ENCODE measurements at places on chromosomes 1 and 21.

GRCh38 chr1:113808450-113809195 lies 3.7 kb downstream of the RSBN1 start:
- DNase-seq, result no peak

GRCh38 chr1:192808163-192808517 lies 699 bp upstream of the RGS2 start:
- no peak for DNase-seq

DNA sequence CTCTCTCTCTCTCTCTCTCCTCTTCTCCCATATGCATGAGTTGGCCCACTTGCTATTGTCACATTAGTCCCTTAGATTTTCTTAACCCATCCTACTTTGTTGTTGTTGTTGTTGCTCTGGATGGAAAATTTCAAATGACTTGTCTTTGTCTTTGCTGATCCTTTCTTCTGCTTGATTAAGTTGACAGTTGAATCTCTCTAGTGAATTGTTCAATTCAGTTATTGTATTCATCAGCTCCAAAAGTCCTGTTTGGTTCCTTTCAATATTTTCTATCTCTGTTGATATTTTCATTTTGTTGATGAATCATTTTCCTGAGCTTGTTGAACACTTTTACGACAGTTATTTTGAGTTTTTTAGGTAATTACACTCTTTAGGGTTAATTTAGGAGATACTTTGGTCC lies 18.8 kb upstream of the SLC35D1 start:
- DNase-seq, result no peak

- peak; percentile 18 for DNase-seq
These were observed 209.7 kb upstream of the VAMP3 start for GRCh38 chr1:7561331-7561921.

DNA sequence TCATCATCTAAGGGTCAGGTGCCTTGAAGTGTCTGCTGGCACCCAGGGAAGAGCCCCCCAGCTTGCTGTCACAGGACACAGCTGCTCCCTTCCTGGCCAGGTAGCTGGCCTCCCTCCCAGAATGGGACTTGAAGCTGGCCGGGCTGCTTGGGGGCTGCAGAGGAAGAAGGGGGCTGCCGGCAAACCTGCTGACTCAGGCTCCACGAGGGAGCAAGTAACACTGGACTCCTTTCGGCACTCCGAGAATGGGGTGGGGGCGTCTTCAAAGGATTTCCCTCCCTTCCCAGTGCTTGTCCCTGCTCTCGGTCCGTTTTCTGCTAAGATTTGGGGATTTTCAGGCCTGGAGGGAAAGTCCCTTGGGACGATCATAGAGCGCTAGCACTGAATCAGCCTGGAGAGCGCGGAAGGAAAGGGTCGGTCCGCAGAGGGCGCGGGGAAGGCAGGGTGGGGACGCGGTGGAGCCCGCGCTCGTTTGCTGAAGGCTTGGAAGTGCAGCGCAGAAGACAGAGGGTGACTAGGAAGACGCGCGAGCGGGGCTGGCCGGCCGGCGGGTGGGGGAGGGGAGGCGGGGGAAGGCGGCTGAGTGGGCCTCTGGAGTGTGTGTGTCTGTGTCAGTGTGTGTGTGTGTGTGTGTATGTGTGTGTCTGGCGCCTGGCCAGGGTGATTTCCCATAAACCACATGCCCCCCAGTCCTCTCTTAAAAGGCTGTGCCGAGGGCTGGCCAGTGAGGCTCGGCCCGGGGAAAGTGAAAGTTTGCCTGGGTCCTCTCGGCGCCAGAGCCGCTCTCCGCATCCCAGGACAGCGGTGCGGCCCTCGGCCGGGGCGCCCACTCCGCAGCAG lies at the start of gene CSF1:
TSS of gene CSF1 (plus strand) at position 727 of the 840 bp plus-strand sequence. CDS start 175 bp downstream, outside the sequence.
- DNase-seq, result peak; percentile 70

- DNase-seq, result no peak
These were observed 21.1 kb upstream of the PDE9A start for GRCh38 chr21:42632336-42632751.

GRCh38 chr1:65844296-65844695 lies 51.6 kb downstream of the PDE4B start:
- DNase-seq, result no peak

GRCh38 chr1:218587900-218588299 lies 242.8 kb downstream of the TGFB2 start:
- DNase-seq, result no peak

GRCh38 chr21:29148530-29148929 lies 18.1 kb downstream of the MAP3K7CL start:
- peak; percentile 6 for DNase-seq

- no peak for DNase-seq
These were observed 112.9 kb downstream of the ZBTB18 start for GRCh38 chr1:244163861-244164510.

DNA sequence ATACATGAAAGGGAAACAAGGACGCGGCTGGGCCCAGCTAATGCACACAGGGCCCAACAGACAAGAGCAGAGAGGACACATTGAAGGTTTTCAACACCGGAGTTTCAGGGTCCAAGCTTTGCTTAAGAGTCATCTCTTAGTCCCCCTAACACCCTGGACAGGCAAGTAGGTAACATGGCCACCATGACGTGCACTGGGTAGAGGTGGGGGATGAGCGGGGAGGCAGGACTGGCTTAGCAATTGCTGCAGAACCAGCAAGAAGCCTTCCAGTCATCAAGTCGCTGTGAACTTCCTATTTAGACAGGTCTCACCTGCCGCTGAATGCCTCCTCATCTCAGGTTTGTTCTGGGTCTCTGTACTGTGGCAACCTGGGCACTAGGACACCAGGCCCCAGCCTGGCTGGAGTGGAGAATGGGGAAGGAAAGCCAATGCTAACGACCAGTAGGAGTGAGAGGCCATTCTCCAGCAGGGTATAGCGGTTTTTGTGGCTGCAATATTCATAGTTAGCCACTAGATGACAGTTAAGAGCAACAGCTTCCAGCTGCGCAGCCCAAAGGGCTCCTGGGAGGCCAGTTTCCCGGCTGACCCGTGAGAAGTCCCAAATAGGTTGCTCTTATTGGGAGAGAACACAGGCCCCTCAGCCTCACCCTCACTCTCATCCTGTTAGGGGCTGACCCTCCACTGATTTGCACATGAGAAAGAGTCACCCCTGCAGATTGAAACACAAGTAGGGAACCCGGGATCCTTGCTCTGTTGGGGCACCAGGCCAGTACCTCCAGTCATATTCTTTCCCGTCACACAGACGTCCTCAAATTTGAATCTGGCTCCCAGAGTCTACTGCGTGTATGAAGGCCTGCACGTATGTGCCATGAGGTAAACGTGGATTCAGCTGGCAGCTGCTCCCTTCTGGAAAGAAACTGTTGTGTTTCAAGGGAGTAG lies 6.0 kb upstream of the PIGC start:
- peak; percentile 32 for DNase-seq

- no peak for DNase-seq
These were observed 14.3 kb downstream of the SLFNL1 start for GRCh38 chr1:41006942-41007865.

- no peak for DNase-seq
These were observed 20.5 kb upstream of the TRABD2B start for GRCh38 chr1:48017716-48018115.

DNA sequence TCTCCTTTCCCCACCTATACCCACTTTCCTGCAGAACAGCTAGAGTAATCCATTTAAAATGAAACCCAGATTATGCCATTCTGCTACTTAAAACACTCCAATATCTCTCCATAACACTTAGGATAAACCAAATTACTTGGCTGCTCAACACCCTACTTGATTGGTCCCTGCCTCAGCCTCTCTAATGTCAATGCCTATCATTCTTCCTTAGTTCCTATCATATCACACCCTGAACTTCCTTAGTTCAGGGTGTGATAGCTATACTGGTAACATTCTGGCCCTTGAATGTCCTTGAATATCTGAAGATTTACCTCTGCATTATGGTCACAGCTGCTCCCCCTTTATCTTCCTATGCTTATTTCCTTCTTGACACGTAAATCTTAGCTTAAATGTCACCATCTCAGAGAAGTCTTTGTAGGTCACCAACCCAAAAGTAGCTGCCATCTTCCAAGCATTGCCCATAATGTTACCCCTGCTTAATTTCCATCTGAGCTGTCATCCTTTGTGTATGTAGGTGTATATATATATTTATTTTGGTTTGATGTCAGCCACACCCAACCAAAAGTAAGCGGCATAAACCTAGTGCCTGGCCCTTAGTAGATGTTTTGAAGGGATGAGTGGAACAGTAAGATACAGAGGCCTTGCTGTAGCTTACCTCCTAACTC lies 379.8 kb downstream of the PTPRC start:
- no peak for DNase-seq

GRCh38 chr1:36425791-36426190 lies 24.5 kb downstream of the OSCP1 start:
- no peak for DNase-seq

DNA sequence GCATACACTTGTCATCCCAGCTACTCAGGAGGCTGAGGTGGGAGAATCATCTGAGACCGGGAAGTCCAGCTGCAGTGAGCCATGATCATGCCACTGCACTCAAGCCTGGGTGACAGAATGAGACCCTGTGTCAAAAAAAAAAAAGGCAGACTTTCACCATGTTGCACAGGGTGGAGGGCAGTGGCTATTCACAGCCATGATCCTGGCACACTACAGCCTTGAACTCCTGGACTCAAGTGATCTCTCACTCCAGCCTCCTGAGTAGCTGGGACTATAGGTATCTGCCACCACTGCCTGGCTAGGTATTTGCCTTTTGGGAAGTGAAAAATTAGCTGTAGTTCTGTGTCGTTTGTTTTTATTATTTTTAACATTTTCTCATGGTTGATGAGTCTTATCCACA lies 19.1 kb downstream of the SPATA45 start:
- DNase-seq, result no peak

GRCh38 chr21:27636656-27637055 lies 669.8 kb upstream of the ADAMTS5 start:
- no peak for DNase-seq

- peak; percentile 47 for DNase-seq
These were observed 45.2 kb downstream of the CAMK2N1 start for GRCh38 chr1:20440785-20441200.

DNA sequence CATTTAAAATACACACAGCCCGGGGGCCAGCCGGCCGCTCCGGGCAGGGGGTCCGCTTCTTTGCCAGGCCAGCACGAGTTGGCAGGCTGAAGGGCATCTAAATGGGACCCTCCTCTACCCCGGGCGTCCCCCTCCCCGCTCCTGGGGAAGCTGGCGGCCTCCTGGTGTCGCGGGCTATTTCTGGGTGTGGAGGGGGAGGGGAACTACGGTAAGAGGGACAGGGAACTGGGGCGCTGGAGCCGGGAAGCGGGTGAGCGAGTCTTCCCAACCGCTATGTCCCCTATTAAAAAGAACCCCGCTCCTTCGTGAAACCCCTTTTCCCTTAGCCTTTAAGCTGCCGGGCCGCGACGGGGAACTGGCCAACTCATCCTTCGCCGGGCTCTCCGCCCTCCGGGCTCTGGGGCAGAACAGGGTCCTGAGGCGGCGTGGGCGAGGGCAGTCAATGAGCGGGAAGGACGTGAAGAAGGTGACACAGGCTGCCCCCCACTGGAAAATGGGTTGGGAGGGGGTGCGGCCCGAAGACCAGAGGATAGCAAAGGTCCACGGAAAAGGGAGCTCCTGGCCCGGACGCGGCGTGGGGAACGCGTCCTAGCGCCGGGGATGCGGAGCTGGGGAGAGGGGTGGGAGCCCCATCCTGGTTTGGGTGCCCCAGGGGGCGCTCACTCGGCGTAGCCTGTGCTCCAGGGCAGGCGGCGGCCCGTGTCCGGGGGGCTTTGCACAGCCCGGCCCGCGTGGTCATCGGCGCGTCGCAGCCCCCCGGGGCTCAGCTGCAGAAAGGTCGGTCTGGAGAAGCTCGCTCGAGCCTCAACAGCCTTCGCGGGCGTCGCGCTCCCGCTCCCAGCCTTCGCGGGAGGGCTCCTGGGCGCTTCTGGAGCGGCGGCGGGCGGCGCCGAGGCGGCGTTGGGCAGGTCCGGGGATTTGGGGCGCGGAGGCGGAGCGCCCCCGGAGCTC lies 544 bp downstream of the PPM1J start:
- peak; percentile 39 for DNase-seq

DNA sequence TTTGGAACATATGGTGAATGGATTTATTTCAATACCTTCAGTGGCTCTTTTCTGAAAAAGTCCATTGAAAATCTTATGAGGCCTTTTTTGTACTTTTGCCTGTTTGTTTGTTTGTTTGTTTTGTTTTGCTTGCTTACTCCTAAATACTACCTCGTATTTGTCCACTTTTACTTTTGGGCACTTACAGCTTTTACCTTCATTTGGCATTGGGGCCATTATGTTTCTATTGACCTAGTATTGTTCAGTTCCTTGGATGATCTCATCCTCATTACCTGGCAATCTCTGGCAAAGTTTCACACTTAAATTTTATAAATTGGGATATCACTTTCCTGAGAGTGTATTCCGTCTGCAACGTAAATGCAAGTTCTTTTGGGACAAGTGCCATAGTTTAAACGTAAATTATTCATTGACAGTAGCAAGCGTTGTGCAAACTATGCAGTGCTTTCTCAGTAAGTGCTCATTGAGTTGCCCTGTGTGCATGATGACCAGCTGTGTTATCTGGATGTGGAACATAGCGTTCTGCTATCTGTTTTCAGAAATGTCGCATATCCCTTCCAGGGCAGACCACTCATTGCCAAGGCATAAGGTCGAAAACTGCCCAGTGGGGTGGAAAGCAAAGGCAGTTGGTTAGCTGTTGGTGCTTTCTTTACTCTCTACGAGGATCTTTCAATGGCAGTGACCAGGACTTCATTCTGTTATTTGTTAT lies 51.1 kb downstream of the LRRC8D start:
- DNase-seq, result no peak

GRCh38 chr1:244289991-244290785 lies 161.5 kb downstream of the ADSS2 start:
- DNase-seq, result no peak
